D721Med (cell line): ENCODE measurements at places on chromosomes 16 and 17.

DNA sequence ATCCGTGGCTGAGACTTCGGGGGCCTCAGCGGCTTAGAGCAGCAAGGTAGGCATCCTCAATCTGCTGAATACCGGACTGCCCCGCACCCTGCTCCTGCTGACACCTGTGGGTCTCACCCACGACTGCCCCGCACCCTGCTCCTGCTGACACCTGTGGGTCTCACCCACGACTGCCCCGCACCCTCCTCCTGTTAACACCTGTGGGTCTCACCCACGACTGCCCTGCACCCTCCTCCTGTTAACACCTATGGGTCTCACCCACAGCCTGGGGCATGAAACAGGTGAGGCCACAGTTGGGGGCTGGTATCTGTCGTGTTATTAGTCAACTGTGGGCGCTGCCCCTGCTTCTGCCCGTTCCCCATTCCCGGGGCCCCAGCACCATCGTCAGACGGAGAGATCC lies 36.3 kb upstream of the PABPN1L start:
- no peak for DNase-seq

DNA sequence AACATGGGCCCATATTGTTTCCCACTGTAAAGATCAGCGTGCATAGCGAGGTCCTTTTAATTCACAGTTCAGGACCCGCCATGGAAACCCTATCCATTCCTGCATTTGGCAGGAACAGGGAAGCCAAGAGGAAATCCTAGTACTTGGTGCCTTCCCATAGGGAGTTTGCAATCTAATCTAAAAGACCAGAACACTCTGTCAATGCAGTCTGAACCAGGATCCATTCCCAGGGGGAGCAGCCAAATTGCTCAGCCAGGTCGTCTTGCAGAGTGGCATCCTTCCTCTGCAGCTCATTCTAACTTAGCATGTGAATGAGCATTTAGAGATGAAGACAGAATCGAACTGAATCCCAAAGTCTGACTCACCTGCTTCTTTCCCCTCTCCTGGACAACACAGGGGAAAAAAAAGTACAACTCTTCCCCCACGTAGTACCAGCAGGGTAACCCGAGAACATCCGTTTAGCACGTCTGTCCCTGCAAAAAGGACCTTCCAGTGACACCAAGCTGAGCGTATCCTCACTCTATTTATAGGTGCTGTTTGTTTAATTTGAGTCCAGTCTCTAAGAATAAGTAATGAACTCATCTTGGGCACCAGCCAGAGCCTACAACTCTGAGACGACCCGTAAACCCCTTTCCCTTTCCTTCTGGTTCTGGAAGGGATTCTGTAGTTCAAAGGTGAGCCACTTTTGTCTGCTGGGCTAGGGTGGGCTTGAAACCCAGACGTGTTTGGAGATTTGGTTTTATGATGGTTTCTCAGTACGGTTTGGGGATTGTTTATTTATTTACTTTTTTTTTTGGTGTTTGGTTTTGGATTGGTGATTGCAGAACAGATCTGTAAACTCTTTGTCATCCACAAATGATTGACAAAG lies 74.5 kb downstream of the ERCC4 start:
- DNase-seq: no peak

GRCh38 chr17:1535737-1536136 lies 19.3 kb upstream of the INPP5K start:
- no peak for DNase-seq

DNA sequence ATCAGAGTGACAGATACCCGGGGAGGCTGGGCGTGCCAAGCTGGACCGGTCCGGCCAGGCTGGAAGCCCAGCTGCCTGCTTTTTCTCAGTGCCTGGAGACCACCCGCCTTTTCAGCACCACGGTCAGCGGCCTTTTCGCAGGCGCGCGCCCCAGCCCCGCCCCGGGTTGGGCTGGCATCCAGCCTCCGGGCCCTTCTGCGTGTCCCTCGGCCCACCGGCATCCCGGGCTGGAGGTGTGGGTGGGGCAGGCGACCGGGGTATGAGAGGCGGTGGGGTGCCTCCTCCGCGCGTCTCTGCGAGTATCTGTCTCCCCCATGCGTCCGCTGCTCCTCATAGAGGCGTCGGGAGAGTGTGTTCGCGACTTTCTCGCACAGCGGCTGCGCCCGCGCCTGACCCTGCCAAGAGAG lies 102.5 kb downstream of the MRM1 start:
- DNase-seq: no peak

DNA sequence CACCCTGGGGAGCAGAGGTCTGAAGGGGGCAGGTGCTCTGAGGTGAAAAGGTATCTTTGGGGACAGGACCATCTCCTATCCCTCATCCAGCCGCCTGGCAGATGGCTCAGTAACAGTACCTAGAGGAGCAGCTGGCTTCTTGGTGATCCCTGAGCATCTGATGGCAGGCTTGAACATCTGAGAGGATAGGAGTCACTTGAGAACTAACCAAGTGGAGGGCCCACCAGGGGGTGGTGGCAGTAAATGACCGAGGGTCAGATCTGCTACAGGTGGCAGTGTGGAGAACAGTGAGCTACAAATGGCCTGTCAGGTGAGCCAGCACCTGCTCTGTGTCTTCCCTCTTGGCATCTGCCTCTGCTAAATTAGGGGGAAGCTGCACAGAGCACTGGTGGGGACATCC lies 13.8 kb downstream of the HROB start:
- DNase-seq: no peak

- DNase-seq: no peak
Measured at GRCh38 chr16:1045310-1045992, 27.1 kb upstream of the SSTR5 start.

DNA sequence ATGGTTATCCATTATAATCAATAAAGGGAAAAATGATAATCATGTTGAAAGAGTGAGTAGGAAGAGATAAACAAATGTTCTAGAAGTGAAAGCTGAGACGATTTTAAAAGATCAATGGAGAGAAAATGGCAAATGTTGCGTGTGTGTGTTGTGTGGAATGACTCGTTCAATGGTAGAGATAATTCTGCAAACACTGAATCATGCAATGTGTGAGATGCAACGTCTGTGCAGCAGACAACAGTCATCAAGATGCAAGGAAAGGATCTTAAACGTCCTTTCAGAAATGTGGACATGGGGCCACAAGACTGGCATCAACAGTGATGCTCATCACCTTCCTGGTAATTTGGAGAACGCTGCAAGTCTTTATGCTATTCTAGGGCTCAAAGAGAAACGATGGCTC lies 124.4 kb downstream of the CDYL2 start:
- DNase-seq: no peak

- no peak for DNase-seq
Measured at GRCh38 chr17:9219631-9220397, 198.5 kb downstream of the NTN1 start.

DNA sequence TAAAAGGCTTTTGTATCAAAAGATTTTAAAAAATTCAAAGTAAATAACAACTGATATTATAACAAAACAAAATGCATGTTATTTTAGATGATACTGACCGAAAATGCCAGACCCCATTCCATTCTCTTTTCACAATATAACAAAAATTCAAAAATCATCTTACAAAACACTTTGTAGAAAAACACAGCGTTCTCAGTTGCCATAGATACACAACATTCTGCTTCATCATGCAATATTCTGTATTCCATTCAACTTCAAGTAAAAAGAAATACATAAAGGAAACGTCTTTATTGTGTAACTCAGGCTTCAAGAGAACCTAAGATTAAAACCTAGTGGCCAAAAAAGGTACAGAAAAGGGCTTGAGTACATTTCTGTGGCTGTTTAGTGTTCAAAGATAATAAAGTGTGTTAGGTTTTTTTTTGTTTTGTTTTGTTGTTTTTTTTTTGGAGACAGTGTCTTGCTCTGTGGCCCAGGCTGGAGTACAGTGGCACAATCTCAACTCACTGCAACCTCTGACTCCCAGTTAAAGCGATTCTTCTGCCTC lies 250.5 kb downstream of the CEP112 start:
- no peak for DNase-seq

- DNase-seq: no peak
Measured at GRCh38 chr17:62630365-62631085, 3.1 kb downstream of the MRC2 start.

- DNase-seq: no peak
Measured at GRCh38 chr16:75000481-75001081, 1.8 kb downstream of the ZNRF1 start.

- peak; percentile 54 for DNase-seq
Measured at GRCh38 chr17:28744104-28744971, 527 bp downstream of the TRAF4 start.

GRCh38 chr17:1454541-1454940 lies 1.5 kb downstream of the CRK start:
- no peak for DNase-seq

- no peak for DNase-seq
Measured at GRCh38 chr17:72488555-72489271, 367.9 kb downstream of the SOX9 start.

DNA sequence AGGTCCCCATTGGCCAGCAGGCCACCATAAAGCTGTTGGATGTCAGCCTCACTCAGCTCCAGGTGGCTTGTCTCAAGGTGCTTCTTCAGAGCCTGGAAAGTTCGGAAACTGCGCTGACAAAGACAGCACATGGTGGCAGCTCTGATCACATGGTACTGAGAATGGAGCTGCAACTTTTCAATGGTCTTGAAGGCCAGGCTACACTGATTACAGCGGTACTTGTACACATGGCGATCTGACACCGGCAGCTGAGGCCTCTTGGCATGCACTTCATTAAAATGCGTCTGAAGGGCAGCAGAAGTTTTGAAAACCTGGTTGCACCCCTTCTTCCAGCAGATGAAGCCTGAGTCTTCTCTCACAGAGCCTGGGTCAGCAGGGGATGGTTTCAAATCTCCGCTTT lies 249.7 kb downstream of the ZFHX3 start:
- no peak for DNase-seq

DNA sequence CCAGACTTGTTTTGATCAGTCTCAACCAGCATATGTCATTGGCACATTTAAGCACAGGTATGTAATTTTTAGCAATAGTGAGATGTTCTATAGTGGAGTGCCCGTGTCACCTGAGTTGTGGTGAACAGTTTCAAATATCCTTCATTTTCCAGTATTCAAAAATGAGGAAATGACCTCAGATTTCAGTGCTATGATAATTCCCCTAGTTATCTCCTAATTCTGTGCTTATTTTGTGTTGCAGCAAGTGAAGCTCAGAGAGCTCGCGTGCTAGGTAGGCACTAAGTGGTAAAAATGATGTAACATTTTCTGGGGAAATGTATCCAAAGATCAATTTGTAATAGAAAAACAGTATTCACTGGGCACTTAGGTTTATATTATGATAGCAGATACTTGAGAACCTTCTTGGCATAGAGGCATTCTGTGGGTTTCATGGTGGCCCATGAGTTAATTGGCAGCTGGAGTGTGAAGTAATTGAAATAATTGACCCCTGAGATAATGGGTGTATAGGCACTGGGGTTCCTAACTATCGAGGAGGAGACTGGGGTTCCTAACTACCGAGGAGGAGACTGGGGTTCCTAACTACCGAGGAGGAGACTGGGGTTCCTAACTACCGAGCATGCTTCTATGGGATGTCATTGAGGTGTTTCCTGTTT lies 159.1 kb downstream of the PRKCA start:
- DNase-seq: no peak

DNA sequence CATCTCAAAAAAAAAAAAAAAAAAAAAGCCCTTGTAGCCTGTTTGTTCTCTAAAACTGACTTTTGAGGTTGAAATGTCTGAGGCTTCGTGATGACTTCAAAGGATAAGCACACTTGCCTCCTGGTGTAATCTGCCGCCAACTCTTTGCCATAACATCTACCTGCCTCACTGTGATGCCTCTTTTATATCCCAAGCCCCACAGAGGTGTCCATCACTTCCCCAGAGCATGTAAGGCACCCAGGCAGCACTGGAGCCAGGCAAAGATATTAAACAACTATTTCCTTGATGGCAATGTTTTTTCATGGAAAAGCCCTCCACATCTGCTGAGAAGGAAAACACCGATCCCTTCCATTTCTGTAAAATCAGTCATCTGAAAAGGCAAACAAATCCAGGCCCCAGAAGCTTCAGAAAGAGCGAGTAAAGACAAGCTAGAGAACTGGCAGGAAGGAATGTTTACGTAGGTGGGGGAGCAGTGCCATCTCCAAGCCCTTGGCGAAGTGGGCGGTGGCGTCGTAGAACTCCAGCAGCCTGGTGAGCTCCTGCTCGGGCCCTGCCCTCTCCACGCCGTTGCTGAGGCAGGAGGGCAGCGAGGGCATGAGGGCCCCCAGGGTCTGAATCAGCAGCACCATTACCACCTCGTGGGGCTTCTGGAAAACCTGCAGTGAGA lies 28.6 kb downstream of the COG7 start:
- no peak for DNase-seq

GRCh38 chr16:56848029-56848936 lies 16.7 kb upstream of the SLC12A3 start:
- no peak for DNase-seq

- DNase-seq: no peak
Measured at GRCh38 chr16:81567987-81568748, 123.6 kb downstream of the CMIP start.

- DNase-seq: no peak
Measured at GRCh38 chr17:71666047-71666446, 454.8 kb upstream of the SOX9 start.

GRCh38 chr16:85330694-85331188 lies 218.5 kb upstream of the CIBAR2 start:
- no peak for DNase-seq

DNA sequence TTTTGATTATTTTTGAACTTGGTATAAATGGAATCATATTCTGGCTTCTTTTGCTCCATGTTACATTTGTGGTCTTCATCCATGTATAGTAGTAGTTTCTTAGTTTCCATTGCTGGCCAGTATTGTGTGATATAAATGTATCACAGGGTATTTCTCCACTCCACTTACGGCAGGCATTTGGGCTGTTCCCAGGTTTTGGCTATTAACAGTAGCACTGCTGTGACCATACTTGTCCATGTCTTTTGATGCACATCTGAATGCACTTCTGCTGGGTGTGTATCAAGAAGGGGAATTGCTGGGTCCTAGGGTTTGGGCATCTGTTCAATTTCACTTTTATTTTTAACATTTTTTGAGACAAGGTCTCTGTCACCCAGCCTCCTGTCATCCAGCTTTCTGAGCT lies 13.9 kb downstream of the NTN1 start:
- DNase-seq: no peak

GRCh38 chr17:41801374-41802271 lies 10.1 kb downstream of the P3H4 start:
- peak; percentile 77 for DNase-seq

- no peak for DNase-seq
Measured at GRCh38 chr16:88886845-88887521, 20.5 kb upstream of the PABPN1L start.
